ENCODE measurements at places on chromosomes 11 and 22.

DNA sequence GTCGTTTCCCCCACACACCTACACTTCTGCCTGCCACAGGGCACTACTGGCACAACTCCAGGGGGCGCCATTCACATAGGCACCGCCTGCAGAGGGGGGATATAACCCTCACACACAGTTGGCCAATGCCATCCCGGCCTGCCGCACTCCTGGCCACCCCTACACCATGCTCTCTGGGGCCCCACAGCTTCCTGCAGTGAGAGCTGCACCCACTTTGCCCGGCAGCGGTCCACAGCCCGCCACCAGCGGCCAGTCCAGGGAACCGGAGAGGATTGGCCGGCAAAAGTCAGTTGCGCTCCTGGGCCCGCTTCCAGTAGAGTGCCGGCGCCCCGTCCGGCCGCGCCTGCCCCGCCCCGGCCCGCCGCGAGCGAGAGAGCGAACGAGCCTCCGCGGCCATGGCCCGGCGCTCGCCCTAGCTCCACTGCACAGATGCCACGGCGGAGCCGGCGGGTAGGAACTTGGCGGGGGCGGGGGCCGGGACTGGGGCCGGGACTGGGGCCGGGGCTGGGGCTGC, 25.6 kb upstream of the SUSD2 start:
- no peak for DNase-seq

DNA sequence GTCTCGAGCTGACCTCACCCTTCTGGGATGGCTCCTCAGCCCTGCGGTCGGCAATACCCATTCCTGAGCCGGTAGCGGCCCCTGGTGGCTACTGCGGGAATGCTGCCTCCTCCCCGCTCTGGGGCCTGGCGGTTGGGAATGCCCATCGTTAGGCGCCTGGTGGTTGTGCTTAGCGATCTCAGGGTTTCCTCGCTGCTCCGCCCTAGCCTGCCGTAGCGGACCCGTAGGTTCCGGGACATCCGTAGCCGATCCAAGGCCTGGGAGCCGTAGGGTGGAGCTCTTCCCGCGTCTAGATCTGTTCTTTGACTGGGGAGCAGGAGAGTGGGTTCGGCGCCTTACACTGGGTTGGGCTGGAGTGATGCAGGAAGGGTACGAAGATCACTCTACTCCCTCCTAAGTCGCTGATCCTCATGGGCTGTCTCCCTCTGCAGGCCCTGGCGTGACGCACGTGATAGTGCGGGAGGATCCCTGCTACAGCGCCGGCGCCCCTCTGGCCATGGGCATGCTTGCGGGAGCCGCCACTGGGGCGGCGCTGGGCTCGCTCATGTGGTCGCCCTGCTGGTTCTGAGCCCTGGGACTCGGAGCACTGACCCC, 14.8 kb downstream of the PLEKHB1 start:
- DNase-seq: no peak

DNA sequence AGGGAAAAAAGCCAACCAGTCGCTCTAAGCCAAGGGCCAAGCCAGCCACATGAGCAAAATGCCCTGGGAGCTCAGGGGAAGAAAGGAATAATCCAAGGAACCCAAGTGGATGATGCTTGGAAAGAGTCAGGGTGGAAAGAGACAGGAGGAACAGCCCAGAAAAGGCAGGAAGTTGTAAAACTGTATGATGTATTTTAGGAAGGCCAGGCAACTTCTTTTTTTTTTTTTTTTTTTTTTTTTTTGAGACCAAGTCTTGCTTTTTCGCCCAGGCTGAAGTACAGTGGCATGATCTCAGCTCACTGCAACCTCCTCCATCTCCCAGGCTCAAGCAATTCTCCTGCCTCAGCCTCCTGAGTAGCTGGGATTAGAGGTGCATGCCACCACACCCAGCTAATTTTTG, 1.6 kb downstream of the LGALS12 start:
- DNase-seq: no peak

GRCh38 chr22:20583471-20583922, 76.1 kb downstream of the MED15 start:
- no peak for DNase-seq

- DNase-seq: no peak
These were observed 122.7 kb downstream of the EFCAB6 start for GRCh38 chr22:43689356-43689755.

DNA sequence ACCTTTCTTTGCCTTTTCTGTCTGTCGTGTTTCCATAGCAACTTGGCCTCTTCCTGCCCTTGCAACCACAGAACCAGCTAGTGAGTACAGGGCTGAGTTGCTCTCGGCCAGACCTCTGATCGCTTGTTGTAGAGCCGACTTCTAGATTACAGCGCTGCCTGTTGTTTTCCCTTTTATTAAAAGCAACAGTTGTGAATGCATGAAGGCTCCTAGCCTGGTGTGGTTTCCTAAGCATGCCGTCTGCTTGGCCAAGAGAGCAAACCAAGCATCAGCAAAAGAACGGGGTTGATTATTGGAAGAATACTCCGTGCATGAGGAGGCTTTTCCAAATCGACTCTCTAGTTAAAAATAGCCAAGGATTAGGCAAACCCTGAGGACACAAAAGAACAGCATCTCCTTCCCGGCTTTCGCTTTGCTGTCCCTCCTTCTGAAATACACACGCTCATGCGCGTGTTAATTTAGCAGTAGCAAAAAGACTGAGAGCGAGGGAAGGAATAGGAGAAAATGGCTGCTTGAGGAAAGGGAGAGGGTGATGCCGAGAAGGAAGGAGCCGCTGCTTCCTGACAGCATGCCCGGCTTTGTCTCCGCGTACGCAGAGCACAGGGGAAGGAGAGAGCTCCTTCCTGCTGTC, 71.5 kb upstream of the TTC12 start:
- DNase-seq: no peak

DNA sequence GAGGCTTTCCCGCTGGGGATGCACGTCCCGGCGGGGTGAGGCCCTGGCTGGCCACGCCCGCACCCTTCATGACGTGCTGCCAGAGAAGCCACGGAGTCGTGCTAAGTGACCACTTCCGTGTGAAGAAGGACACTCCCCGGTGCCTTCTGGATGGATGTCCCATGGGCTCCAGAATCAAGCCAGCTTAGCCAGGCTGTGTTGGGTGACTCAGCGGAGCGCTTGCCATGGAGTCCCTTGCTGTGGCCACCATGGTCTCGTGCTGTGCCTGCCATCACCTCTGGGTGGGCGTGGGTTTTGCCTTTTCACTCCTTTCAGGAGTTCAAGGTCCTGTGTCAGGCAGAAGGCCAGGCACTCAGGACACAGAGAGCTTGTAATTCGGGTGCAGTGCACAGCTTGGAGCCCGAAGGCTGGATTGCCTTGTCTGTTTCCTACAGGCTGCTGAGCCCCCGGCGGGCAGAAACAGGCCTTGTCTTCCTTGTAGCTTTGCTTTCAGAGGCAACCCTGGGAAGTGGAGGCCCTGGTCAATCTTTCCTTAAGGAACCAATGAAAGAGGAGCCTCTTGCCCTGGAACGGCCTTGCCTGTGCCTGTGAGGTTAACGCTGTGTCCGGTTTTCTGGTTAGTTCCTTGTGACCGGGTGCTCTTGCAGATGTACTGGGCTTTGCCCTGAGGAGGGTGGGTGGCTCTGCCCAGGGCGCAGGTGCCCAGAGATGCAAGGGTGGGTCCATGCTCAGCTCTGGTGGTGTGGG, 268.6 kb downstream of the TBC1D22A start:
- no peak for DNase-seq

- no peak for DNase-seq
These were observed 120.7 kb upstream of the TMEM45B start for GRCh38 chr11:129694966-129695365.

DNA sequence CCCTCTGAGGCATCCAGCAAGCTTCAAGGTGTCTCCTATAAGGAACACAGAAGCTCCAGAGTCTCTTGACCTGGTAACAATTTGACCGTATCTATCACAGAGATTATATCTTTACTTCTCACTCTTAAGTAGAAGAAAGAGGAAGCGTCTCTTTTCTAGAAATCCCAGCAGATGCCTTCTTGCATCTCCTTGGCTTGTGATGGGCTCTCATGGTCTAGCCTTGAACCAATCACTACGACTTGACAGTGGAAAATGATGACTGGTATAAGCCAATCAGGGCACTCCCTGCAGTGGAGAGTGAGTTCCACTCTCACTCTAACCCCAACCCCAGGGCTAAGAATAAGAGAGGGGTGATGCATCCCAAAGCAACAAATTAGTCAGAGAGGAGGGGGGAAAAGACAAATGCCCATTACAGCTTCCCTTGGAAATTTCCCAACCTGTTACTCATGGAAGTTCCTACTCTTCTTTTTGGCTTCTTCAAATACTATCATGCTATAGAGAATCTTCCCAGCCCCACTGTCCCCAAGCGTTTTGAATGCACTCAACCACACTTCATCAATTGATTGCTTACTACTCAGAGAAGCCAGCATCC, 293.5 kb downstream of the MN1 start:
- DNase-seq: no peak

- DNase-seq: no peak
These were observed 5.9 kb downstream of the SLC43A3 start for GRCh38 chr11:57421066-57421465.

DNA sequence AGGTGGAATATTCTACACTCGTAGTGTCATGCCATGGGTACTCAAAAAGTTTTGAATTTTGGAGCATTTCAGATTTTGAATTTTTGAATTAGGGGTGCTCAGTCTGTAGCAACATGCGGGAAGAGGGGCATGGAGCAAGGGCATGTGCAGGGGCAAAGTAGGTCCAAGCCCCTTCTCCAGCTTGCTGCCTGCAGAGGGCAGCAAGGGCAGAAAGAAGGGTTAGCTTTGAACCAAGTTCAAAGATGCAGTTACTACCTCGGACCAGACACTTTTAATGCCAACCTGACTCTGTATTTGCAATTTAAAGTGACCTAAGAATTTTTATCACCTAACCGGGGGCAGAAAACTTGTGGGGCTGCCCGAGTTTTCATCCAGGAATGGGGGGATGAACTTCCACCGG, 68.2 kb downstream of the CD82 start:
- no peak for DNase-seq

DNA sequence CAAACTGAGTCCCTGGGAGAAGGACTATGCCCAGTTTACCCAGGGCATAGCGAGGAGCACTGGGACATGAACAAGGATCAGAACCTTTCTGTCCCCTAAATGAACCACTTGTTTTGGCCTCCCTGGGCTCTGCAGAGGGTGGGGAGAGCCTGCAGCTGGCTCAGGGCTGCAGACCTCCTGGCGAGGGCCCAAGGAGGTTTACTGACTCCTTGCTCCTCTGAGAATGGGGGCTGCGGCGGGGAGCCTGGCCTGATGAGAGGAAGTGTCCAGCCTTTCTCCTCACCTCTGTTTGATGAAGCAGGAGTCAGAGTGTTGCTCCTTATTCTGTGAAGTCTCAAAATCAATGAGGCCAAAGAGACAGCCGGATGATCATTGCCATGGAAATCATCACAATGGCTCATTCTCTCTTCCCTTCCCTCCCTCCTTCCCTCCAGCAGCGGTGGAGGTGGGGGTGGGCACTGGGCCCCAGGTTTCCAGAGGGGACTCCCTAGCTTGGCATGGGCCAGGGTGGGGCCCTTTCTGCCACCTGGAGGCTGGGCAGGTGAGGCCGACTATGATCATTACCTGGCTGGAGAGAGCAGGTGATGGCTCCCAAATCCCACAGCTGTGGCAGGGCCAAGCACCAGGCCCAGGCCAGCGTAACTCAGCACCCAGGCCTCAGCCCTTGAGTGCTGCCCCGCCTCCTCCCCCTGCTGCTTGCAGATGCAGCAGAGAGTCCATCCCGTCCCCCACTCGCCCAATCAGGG, 169.7 kb downstream of the CEP164 start:
- DNase-seq: no peak

GRCh38 chr11:92775003-92775676, 194.3 kb upstream of the MTNR1B start:
- no peak for DNase-seq

DNA sequence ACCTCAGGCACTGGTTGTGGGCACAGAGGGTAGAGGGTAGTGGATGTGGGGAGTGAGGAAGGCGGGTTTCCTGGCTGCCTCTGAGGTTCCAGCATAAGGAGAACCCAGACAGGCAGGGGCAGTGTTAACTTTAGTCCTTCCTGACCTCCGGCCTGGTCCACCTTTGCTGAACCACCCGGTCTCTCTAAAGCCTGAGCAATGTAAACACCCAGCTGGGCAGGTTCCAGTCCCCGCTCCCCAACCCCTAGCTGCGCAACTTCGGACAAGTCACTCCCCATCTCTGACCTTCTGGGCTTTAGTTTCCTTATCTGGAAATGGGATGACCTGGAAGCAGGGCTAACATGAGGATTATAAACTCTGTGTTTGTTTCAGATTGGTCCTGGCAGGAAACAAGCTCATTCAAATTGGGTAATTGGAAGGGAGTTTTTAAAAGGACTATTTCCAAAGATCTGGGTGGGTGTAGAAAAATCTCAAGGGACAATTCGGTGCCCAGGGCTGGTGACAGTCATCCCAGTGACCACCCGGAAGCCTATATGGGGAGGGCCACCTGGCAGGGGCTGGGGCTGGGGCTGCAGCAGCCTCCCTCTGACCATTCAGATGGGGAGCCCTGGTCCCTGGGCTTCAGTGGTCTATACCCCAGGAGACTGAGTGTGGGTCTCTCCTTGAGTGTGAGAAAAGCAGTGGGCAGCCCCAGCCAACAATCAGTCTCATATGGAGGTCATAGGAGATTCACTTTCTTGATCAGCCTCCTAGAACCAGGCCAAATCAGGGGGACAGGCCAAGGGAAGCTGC, 108.3 kb upstream of the SYT13 start:
- DNase-seq: no peak

DNA sequence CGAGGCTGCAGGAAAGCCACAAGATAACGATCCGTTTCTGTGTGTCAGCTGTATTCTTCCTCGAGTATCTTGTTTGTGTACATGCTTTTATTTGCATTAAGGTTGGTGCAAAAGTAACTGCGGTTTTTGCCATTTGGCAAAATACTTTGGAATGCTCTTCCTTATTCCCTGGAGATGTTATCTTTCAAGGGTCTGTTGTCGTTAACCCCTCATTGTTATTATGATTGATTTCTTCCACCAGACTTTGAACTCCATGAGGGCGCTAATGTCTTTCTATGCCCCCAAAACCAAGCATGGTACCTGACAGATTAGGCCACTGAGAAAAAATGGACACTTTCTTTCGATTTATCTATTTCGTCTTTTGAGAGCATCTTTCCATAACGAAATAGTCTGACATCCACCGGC, 563 bp upstream of the PSMA1 start:
- no peak for DNase-seq

DNA sequence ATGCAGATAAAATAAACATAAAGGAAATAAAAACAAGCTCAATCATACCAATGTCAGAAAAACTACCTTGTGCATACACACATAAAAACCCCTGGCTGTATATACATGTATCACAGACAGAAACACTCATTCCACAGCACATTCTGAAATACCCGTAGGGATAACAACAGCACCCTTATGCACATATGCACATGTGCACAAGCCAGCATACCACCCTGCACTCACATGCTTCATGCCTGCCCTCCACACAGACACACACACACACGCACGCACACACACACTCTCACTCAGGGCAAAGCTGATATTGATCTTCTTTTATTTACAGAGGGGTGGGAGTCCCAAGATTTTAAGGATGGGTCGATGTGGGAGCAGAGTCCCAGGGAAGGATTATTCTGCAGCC, 92.1 kb downstream of the CSNK2A3 start:
- no peak for DNase-seq

- no peak for DNase-seq
These were observed 18.3 kb downstream of the JAML start for GRCh38 chr11:118206391-118207031.

GRCh38 chr11:84854498-84854880, 772.7 kb downstream of the DLG2 start:
- DNase-seq: no peak

Data from non-pigmented ciliary epithelial cell (primary cell).